ENCODE measurements at places on chromosomes 11 and 22. TPM values are rescaled to one million over a fixed set of nuclear protein-coding genes. Genes with fewer than 3 reads are reported as not detected.

MS4A3 gene
- total RNA-seq = not detected

HBB gene
- not detected for total RNA-seq

FCHSD2 gene
- 17.6 TPM for total RNA-seq

SAA4 gene
- not detected for total RNA-seq

FDXACB1 gene
- 2.6 TPM for total RNA-seq

VPS11 gene
- total RNA-seq = 26.9 TPM

ART1 gene
- not detected for total RNA-seq

PLEKHB1 gene
- 40.4 TPM for total RNA-seq

- no peak for DNase-seq
Measured at GRCh38 chr11:95175818-95176380, 55.1 kb downstream of the SESN3 start.

- peak; percentile 43 for DNase-seq
Measured at GRCh38 chr22:27844256-27844655, 42.7 kb upstream of the MN1 start.

DNA sequence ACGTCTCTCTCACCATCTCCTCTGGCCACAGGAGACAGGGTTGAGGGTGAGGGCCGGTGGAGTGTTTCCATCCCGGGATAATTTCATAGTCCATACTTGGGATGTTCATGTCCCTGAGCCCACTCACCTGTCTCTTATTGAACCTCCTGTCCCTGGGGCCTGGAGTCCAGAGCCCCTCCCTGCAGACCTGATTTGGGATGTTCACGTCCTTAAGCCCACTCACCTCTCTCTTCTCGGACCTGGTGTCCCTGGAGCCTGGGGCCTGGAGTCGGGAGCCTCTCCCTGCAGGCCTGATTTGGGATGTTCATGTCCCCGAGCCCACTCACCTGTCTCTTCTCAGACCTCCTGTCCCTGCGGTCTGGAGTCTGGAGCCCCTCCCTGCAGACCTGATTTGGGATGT is 868.2 kb downstream of the BRD1 start:
- DNase-seq = peak; percentile 24

DNA sequence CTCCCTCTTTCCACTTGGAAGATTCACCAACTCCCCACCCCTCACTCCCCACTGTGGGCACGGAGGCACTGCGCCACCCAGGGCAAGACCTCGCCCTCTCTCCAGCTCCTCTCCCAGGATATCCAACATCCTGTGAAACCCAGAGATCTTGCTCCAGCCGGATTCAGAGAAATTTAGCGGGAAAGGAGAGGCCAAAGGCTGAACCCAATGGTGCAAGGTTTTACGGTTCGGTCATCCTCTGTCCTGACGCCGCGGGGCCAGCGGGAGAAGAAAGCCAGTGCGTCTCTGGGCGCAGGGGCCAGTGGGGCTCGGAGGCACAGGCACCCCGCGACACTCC is 397 bp upstream of the CD44 start:
- DNase-seq = no peak

DNA sequence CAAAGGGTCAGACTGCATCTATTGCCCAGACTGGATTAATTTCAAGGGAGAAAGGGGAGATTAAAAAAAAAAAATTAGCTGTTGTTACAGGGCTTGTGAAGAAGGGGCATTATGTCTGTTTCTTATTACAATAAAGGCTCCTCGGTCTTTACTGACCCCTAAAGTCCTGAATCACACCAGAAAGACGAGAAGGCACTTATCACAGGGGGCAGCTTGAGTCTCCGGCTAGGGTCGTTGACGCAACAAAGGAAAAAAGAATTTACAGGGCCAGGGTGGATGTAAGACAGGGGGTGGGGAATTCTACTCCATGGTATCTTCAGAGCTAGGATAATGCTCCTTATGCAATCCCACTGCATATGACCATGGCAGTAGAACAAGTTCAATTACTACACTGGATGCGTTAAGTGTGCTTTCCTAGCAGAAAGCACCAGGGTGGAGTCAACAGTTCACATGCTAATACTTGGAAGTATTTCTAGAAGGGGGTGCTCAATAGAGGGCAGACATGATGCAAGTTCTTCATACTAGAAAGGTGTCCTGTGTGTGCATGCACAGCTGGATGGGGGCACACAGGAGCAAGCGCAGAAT is 16.5 kb downstream of the DDX17 start:
- no peak for DNase-seq

DNA sequence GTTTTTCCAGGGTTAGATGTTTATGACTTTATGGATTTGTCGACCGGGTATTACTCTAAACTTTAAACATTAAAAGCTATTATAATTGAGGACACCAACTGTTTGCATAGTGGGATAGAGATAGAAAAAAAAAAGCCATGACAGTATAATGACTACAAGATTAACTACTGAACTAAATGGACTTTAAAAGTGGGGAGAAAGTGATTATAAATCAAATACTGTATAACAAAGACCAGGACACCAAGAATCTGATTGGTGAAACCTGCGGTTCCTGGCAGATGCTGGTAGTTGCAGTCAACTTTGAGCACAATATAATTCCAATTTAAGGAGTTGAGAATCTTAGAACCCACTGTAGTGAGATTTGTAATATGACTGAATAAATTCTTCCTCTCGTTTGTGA is 2.5 kb downstream of the CRKL start:
- DNase-seq = no peak

DNA sequence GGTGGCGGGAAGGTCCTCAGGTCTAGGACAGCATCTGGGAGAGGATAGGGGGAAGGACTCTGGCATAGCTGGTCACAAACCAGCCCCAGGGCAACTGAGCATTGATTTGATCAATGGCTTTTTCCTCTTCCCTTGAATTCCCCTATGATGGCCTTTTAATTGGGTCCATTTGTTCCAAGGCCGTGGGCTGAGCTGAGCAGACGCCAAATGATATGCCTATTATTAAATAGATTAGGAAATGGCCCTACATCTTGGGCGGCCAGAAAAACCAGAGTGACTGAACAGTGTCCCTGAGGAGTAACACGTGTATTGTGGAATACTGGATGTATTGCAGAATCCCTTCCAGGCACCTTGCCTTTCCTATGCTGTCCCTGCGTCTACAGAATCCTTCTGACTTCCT is 26.7 kb upstream of the P2RY6 start:
- DNase-seq = peak; percentile 33

DNA sequence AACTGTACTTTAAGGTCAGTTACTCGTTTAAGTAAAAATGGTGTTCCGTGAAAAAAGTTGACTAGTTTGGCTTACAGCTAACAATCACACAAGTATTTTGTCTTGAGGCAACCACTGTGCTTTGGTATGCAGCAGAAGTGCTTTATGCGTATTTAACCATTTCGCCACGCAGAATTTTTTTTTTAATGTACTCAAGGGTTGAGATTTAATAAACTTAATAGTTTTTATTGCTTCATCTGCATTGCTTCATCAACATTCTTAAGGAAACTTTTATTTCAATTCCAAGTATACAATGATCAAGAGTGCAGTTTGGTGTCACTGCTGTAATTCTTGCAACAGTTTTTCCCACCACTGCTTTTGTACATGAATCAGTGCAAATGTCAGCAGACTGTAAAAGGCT is 66.4 kb downstream of the ZNRF3 start:
- no peak for DNase-seq

DNA sequence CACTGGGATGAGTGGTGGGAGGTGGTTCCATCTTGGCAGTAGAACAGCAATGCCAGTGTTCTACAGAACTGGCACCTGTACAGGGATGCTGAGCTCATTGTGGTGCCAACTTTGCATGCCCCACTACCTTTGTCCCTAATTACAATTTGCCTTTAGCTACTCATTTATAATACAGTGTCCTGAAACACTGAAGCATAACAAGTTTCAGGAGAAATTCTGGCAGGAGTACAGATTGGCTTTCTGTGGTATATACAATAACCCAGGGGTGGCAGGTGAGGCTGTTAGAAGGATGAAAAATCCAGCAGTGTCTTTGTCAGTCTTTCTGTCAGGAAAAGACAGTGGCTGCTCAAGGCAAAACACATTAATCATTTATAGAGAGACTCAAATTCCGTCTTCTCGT is 240.3 kb downstream of the FAM76B start:
- DNase-seq = no peak

DNA sequence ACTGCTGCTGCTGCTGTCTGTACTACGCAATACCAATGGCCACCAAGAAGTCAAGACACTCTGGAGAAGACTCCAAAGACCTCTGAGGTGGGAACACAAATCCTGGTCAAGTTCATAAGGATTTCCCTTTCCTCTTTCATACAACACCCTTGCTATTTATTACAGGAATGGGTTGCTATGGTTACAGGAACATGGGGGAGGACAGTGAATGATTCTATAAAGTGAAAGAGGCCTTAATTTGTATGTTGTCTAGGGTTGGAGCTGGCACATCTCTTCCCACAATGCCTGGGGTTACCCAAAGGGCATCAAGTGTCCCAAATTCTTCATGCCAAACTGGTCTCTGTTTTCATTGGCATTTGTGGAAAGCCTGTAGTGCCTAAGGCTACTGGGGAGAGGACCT is 11.4 kb upstream of the SEC14L3 start:
- DNase-seq = no peak

DNA sequence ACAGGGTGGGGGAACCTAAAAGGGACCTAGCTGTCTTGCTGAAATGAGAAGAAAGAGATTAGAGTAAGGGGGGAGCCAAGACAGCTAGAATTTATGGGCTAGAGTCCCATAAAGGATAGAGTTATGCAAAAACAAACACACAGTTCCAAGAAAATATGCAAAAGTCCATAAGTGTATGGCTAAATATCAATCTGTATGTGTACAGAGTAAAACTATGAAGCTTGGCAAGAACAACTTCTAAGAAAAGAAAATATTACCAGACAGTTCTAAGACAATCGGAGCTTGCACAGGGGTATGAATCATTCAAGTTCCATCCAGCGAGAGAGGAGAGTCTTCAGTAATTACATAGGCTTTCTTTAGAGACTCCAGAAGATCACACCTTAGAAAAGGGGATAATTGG is 41.8 kb downstream of the GDPD4 start:
- no peak for DNase-seq

GRCh38 chr22:27625769-27626674 is 175.5 kb downstream of the MN1 start:
- DNase-seq = no peak

DNA sequence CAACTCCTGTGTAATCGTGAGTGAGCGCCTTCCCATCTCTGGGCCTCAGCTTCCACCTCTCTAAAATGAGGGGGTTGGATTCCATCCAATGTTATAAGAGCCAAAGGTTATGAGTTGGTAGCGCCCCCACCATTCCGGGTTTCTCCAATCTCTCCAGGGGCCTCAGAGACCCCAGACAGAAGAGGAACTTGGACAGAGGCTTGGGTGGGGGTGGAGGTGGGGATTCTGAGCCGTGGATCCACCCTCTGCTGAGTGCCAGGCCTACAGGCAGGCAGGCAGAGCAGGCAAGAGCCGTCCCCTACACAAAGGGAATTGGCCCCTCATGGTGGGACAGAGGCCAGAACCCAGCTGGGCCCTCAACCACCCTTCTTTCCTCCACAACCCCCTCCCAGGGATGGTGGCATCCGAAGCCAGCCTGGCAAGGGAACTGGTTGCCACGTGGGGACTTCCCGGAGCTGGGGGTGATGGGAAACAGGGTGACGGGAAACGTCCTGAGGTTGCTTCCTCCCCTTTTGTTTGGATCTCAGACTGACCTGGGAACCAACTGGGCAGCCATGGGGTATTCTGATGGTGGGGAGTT is 31.8 kb downstream of the TXN2 start:
- DNase-seq = no peak

- DNase-seq = no peak
Measured at GRCh38 chr22:39563571-39564428, 6.8 kb upstream of the CACNA1I start.

GRCh38 chr11:71246559-71246958 is 5.8 kb downstream of the SHANK2 start:
- DNase-seq = peak; percentile 90

DNA sequence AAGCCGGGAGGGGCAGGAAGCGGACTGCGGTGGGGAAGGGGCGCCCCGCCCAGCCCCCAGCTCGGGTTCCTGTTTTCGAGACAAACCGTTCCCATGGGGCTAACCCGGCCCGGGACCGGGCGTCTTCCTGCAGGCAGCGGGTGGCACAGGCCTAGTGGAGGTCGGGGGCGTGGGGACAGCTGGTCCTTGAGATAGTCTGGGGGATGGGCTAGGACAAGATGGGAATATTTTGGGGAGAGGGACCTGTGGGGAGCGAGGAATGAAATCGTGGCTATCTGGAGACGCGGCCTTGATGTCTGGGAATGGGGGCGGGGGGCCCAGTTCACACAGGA is 1.2 kb upstream of the RASGRP2 start:
- DNase-seq = peak; percentile 76

- peak; percentile 74 for DNase-seq
Measured at GRCh38 chr11:77557553-77557952, 32.2 kb upstream of the AQP11 start.

GRCh38 chr11:19642185-19643158 is 70.2 kb upstream of the NAV2 start:
- no peak for DNase-seq
